CD4-positive, alpha-beta memory T cell (primary cell): ENCODE measurements at places on chromosomes 16 and 17. TPM values are rescaled to one million over a fixed set of nuclear protein-coding genes. Genes with fewer than 3 reads are reported as not detected.

DNA sequence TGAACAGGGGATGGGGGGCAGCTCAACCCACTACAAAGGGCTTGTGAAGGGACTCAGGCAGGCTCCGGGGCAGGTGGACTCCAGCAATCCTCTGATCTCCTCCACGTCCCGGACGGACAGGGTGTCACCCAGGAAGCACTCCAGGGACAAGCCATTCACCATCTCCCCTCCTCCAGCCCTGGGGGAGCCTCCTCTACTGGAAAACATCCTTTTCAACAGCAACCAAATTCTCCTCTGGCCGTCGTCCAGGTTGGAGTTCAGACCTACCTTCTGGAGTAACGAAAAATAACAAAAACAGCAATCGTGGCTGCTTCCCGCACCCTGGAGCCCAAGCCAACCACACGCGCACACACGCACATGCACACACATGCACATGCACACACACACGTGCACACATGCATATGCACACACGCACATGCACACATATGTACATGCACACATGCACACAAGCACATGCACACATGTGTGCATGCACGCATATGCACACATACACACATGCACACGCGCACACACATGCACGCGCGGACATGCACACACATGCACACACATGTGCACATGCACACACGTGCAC is 8.9 kb upstream of the RBFOX3 start:
- H3K27ac ChIP-seq: no peak overlapping the region
- DNase-seq: no peak
- H3K4me3 ChIP-seq: no peak overlapping the region

- no peak overlapping the region for H3K27ac ChIP-seq
- H3K4me3 ChIP-seq: no peak overlapping the region
- no peaks in the 10 kb centered on the region for H3K36me3 ChIP-seq
Observed at GRCh38 chr17:41512546-41513167, 6.0 kb downstream of the KRT15 start.

- peaks cover 41% of the 10 kb centered on the region for H3K36me3 ChIP-seq
- H3K27ac ChIP-seq: peak overlapping the region; percentile 51
- H3K27me3 ChIP-seq: no peaks in the 10 kb centered on the region
- no peak for DNase-seq
Observed at GRCh38 chr17:77472468-77473310, 331.9 kb downstream of the SEC14L1 start.

The SLC35G6 gene
- total RNA-seq: not detected

The ST6GALNAC2 gene
- total RNA-seq: 3.3 TPM

GRCh38 chr17:65609749-65610148 is 48.3 kb upstream of the AXIN2 start:
- no peaks in the 10 kb centered on the region for H3K36me3 ChIP-seq
- H3K4me3 ChIP-seq: no peak overlapping the region
- H3K4me1 ChIP-seq: no peaks in the 10 kb centered on the region
- H3K27me3 ChIP-seq: no peaks in the 10 kb centered on the region
- no peak overlapping the region for H3K27ac ChIP-seq

- no peak overlapping the region for H3K4me3 ChIP-seq
- H3K27me3 ChIP-seq: no peaks in the 10 kb centered on the region
- no peaks in the 10 kb centered on the region for H3K36me3 ChIP-seq
- H3K27ac ChIP-seq: no peak overlapping the region
- no peaks in the 10 kb centered on the region for H3K4me1 ChIP-seq
Observed at GRCh38 chr17:65730711-65731169, 169.3 kb upstream of the AXIN2 start.

GRCh38 chr16:57127037-57127763 is 34.8 kb downstream of the CPNE2 start:
- no peak for DNase-seq
- no peak overlapping the region for H3K27ac ChIP-seq
- no peaks in the 10 kb centered on the region for H3K27me3 ChIP-seq
- no peak overlapping the region for H3K4me3 ChIP-seq
